Stimulated activated CD4-positive, alpha-beta T cell treated with anti-CD3 and anti-CD28 coated beads, TNF-alpha, amount 100 ng/mL, for 1 hour (primary cell): ENCODE measurements at places on chromosomes 13 and 19.

DNA sequence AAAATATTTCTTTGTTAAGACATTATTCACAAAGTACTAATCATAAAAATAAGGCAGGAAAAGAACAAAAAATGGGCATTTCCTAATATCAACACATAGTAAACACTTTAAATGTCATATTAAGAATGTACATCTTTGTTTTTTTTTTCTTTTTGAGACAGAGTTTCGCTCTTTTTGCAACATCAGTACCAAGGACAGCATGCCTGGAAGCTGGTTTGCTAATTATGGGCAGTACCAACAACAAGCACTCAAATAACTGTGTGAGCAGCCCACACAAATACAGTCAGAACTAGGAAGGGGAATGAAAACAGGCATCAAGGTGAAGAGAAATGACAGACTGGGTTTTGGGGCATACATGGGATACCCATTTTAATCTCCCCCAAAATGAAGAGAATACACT lies 788.0 kb upstream of the SLITRK1 start:
- no peak for DNase-seq

DNA sequence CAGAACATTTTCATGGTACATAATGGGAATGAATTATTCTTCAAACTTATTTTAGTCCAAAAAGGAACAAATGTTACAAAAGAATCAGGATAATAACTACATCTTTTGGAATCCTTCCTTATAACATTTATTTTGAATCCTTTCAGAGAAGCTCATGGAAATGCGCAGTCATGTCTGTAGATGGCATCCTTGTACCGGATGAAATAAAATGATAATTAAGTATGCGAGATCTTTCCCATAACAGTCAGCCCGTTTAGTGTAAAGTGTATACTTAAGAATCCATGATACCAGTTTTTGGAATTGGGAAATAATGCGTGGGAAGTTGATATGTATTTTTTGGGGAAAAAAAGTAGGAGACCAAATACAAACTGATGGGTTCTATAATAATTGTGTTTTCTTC lies 418.8 kb downstream of the GPC5 start:
- no peak for DNase-seq

GRCh38 chr13:43478211-43478610 lies 308.6 kb downstream of the ENOX1 start:
- DNase-seq: no peak

DNA sequence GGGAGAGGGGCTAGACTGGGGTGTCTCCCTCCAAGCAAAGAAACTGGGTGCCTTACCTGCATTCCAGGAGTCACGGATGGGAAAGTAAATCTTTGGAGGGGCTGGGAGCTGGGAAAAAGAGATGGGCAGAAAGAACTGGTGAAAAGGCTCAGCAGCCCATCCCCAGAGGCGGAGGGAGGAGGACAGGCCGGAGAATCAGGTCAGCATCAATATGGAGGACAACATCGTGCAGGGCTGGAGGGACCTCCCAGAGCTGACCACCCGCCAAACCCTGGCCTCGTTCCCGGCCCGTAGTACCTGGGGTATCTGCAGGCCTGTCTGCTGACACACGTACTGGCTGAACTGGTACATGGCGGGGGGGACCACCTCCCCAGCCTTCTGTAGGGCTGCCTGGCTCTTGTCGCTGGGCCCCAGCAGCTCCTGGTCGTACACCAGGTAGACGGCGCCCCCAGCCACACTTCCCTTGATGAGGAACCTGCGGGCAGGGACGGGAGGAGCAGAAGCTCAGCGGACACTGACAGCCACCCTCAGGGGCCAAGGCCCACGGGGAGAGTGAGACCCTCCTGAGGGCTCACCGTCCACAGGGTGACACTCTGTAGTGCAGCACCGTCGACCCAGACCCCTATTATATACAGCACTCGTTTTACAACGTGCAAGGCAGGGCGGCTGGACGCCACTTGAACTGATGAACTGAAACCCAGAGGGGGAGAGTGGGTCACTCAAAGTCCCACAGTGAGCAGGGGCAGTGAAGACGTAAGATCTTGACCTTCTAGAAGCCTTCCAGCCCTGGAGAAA lies 830 bp downstream of the MICOS13 start:
- DNase-seq: no peak

- DNase-seq: no peak
Observed at GRCh38 chr19:53621885-53622740, 9.7 kb upstream of the DPRX start.

DNA sequence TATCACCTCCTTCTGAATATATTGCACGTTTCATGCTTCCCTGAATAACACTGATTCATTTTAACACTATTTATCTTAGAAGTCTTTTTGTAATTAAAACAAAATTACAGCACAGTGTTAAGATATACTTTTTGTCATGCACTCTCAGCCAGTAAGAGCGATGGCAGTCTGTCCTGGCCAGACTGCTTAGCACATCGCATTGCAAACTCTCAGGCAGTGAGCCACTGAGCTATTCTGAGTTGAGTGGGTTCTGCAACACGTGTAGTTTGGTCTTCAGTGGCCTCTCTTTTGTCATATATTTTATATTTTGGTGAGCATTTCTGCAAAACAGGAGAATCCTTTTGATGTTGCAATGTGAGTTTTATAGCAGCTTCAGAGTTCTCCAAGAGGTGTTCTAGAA lies 332.1 kb downstream of the HS6ST3 start:
- no peak for DNase-seq

DNA sequence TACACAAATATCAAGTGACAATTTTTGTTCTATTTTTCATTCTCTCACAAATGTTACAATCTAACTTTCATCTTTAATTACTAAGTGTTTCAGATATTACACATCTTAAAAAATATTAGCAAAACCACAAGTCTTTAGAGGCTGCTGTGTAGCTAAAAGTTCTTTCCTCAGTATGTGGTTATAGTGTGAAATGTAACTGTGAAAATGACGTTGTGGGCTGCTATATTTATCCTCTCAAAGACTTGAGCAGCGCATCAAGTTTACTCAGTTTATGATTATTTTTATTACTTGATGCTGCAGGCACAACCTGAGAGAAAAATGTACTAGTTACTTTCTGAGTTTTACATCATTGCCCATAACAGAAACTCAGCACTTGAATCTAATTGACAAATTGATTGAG lies 2860.6 kb upstream of the PCDH20 start:
- no peak for DNase-seq

GRCh38 chr19:9323557-9323918 lies 441 bp upstream of the ZNF559 start:
- DNase-seq: no peak

DNA sequence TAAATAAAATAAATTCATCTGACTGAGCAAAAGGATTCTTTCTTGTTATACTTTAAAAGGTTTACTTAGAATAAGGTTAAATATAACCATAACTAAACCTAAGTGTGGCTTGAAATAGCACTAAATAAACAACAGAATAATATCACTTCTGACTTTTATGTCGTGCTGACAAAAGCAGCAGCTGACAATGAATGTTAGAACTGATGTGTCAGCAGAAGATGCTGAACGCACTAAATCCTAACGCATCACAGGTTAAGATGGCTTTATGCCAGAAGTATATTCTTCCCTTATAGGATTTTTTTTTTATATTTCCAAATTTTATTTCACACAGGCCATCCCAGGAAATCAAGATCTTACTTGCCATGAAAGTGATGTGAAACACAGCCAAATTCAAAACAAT lies 558.3 kb upstream of the NBEA start:
- DNase-seq: no peak

- no peak for DNase-seq
Observed at GRCh38 chr13:71303144-71303543, 563.9 kb downstream of the DACH1 start.

- no peak for DNase-seq
Observed at GRCh38 chr19:7349231-7349591, 474 bp downstream of the ARHGEF18 start.

DNA sequence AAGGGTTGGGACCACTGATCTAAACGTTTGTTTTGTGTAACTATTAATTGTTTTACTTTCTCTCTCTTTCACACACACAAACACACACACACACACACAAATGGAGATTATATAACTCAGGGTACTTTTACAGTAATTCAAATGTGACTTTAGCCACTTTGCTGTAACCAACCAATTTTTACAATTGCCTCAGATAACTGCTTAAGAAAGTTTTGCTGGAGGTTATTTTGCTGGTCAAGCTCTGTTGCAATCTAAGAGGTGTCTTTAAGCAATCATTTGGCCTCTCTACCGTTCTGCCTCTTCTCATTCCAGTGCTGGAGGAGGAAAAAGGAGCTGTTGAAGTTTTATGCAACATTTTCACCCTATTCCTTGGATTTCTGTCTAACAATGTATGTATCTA lies 63.0 kb downstream of the TBC1D4 start:
- DNase-seq: no peak

DNA sequence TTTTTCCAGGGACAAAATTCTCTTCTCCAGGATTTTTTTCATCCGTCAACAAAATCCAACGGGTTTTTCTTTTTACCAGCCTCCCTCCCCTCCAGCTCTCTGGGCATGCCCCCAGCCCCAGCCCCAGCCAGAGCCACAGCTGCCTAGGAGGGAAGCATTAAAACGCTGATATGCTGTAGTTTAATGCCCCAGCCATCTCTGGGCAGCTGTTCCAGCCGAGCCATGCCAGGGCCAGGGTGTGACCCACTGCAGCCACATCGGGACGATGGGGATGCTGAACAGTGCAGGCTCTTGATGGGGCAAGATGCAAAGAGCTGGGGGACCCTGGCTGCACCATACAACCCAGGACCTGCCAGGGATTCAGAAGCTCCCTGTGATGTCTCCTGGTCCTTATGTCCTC lies 32.1 kb downstream of the TSHZ3 start:
- DNase-seq: no peak

GRCh38 chr13:32911506-32911905 lies 104.7 kb upstream of the KL start:
- no peak for DNase-seq

GRCh38 chr13:39988351-39988750 lies 332.9 kb downstream of the COG6 start:
- no peak for DNase-seq

GRCh38 chr19:7662657-7663056 lies 6.2 kb upstream of the RETN start:
- DNase-seq: no peak

GRCh38 chr13:38759390-38759789 lies 72.5 kb downstream of the FREM2 start:
- DNase-seq: no peak

GRCh38 chr13:106052200-106052767 lies 483.2 kb downstream of the EFNB2 start:
- no peak for DNase-seq

GRCh38 chr13:75687150-75687763 lies 51.1 kb downstream of the LMO7 start:
- DNase-seq: no peak

- no peak for DNase-seq
Observed at GRCh38 chr19:47760632-47760999, 15.3 kb downstream of the NOP53 start.

GRCh38 chr13:105410602-105411001 lies 1124.9 kb downstream of the EFNB2 start:
- no peak for DNase-seq

DNA sequence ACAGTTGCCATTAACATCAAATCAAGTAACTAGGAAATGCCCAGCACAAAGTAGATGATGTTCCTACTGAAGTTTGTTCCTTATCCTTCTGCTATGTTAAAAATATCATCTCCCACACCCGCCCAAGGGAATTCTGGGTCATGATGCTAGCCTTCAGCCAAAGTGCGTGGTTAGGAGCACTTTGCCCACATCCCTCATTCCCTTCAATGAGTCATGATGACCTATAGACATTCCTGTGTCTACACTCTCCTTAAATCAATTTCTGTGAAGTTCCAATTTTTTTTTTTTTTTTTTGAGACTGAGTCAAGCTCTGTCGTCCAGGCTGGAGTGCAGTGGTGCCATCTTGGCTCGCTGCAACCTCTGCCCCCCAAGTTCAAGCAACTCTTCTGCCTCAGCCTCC lies 17.0 kb downstream of the RXFP2 start:
- DNase-seq: no peak

GRCh38 chr19:48964205-48965039 lies 687 bp upstream of the FTL start:
- DNase-seq: no peak

GRCh38 chr19:6038634-6039405 lies 60.9 kb upstream of the RANBP3 start:
- DNase-seq: no peak

DNA sequence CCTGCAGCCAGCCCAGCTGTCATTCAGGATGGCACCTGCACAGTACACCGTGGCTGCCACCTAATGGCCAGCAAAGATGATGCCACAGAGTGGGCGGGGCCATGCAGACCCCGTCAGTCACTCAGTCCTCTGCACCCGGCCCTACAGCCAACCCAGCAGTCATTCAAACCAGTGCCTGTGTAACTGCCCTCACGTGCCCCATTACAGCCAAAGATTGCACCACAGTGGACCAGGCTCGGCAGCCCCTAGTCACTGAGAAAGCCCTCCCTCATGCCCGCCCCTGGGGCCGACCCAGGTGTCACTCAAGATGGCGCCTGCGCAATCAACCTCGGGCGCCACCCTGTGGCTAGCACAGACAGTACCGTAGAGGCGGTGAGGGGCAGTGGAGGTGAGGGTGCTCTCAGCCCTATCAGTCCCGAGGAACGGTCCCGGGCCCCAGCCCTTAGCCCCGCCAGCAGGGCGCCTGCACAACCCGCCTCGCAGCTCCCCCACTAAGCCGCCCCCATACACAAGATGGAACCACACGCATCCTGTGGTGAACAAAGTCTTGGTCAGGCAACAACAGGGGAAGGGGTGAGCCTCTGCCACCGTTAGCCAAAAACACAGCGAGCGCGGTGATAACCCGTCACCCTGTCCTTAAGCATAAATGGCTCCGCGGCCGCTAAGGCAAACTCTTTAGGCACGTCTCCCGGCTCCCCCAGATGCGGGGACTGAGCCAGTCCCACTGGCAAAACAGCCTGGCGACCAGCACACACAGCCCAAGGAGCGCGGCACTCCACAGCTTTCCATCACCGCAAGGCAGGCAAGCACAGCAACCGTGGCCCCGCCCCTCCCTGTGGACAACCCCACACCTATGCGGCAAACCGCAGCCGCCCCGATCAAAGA lies 2.3 kb downstream of the PEG3 start:
- no peak for DNase-seq

- no peak for DNase-seq
Observed at GRCh38 chr19:55251341-55252081, 7.3 kb downstream of the PPP6R1 start.

- DNase-seq: no peak
Observed at GRCh38 chr13:91203430-91203829, 144.1 kb upstream of the MIR17HG start.
